T-helper 17 cell (primary cell): ENCODE measurements at places on chromosomes 13 and 19.

- no peak for DNase-seq
Measured at GRCh38 chr19:14510311-14511228, 7.6 kb downstream of the DNAJB1 start.

- DNase-seq = no peak
Measured at GRCh38 chr19:9901642-9902041, 34.7 kb downstream of the OLFM2 start.

GRCh38 chr13:43232873-43233265 is 209.5 kb downstream of the DNAJC15 start:
- DNase-seq = no peak

GRCh38 chr19:32396046-32396652 is 9.4 kb upstream of the DPY19L3 start:
- DNase-seq = no peak

DNA sequence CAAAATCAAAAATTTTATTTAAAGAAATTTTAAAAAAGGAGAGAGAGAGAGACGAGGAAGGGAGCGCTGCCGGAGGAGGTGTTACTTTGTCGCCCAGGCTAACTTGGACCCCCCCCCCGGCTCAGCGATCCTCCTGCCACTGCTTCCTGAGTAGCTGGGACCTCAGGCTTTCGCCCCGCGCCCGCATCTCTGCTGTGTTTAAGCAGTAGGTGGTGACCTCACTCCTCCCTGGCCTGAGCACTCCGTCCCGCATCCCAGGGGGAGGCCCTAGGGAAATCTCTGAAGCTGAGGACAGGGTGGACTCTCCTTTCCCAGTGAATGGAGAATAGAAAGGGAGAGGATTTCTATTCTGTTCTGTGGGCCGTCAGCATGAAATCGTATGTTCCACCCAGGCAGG is 485 bp upstream of the ZNF845 start:
- no peak for DNase-seq

GRCh38 chr13:33547035-33547434 is 261.5 kb upstream of the STARD13 start:
- no peak for DNase-seq

DNA sequence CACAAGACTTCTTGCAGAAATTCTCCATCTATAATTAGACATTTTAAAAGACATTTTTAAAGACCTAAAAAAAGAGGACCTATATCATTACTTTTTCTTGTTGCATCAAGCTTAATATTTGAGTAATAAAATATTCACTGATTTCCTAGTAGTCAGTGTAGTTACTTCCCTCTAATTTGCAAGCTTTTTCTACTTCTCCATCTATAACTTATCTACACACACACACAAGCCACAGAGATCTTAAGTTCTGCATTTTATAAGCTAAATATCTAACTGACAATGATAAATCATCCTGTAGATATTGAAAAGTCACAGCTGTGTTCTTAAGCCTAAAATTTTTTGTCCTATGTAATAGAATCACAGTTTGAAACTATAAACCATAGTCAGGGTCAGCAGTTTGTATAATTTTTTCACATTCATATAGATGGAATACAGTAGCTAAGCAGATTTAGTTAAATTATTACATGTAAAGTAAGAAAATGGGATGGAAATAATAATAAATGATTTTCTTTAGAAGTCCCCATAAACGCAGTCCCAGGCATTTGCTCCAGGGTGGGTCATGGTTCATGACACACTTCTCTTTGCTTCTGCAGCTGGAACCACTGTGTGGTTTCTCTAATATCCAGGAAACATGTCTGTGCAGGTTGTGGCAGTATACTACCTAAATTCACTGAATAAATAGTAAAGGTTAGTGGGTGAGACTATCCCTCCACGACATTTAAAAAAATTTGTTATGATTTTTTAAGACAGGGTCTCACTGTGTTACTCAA is 60.2 kb downstream of the ESD start:
- no peak for DNase-seq

DNA sequence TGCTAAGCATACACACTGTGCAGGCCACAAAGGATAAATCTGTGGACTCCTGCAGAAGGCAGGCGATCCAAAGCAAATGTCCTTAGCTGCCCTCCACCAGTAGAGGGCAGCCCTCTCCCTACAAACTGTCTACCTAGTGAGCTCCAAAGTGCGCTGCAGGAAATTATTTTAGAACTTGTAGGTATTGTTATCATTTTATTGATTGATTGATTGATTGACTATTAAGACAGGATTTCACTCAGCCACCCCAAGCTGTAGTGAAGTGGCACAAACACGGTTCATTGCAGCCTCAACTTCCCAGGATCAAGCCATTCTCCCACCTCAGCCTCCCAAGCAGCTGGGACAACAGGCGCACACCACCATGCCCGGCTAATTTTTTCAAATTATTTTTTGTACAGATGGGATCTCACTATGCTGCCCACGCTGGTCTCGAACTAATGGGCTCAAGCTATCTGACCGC is 37.3 kb downstream of the RNF6 start:
- peak; percentile 59 for DNase-seq

DNA sequence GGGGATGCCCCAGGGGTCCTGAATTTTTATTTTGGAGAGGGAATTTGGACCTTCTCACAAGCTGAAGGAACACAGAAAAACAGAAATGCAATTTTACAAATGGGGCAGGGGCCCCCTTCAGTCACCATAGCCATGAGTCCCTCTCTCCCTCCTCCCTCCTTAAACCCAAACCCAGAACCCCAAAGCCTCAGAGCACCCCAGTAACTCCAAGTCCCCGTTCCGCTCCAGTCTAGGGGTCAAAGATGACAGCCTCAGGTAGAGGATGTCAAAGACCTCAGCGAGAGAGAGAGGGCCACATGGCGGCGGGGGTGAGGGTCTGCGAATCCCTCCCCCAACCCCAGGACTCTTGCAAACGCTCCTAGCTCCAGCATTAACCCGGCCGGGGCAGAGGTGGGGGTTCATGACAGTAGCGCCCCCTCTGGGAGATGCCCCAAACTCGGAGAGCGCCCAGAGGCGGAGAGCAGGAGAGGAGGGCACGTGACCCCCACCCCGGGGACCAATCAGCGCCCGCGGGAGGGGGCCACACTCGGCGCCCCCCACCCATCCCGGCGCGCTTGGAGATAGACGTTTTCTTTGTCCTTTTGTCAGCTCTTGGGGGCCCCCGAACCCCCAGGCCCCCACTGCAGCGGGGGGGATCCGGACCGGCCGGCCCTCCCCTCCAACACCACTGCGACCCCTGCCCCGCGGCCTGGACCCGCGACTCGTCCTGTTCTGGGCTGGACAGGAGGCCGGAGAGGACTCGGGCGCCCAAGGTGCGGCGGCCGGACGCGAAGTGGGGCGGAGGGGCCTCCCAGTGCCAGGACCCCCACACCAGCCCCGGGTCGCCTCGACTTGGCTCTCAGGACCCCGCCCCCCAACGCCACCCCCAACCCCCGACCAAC is 20.8 kb upstream of the SEMA6B start:
- DNase-seq = no peak

DNA sequence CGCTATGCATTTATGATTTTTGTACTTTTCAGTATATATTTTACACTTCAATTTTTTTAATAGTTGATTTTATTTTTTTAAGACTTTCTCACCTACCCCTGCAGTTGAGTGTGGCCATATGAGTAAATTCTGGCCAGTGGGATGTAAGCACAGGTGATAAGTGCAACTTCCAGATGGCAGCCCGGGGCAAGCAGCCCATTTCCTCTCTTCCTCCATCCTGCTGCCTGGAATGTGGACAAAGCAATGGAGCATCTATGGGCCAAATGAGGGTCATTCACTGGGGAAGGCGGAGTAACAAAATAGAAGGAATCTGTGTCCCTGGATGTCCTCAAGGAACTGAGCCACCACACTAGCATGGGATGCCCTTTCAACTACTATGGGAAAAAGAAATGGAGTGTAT is 12.3 kb downstream of the RFXAP start:
- no peak for DNase-seq

DNA sequence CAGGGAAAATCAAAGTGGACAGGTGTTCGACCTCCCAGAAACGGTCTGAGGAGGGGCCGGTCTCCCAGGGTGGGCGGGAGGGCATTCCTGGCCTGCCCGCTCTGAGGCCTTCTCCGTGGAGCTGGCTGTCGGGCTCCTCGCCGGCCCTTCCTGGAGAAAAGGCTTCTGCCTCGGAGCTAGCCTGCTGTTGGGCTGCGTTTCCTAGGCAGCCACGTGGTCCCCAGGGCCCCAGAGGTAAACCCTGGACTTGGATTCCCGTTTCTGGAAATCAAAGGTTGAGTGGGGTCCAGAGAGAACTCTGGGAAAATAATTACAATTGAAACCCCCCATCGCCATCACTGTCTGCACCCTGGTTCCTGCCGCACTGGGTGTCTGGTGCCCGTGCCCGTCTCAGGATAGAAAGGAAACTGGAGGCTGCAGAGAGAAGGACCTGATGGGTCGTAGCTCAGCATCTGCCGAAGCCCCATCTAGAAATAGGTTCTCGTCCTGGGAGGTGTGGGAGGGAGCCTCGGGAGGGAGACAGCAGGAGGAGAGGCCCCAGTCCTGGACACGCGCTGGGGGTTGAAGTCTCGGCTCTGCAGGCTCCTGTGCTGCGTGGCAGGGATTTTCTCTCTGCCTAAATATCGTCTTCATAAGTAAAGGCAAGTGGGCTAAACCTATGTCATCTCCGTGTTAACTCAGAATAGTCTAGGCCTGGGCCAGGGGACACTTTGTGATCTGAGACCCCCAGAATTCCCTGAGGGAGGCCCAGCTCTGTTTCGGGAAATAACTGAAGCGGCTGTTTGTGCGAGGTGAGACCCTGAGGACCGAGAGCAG is 7.7 kb upstream of the PROZ start:
- DNase-seq = no peak

GRCh38 chr13:33636955-33637670 is 180.8 kb upstream of the RFC3 start:
- no peak for DNase-seq

DNA sequence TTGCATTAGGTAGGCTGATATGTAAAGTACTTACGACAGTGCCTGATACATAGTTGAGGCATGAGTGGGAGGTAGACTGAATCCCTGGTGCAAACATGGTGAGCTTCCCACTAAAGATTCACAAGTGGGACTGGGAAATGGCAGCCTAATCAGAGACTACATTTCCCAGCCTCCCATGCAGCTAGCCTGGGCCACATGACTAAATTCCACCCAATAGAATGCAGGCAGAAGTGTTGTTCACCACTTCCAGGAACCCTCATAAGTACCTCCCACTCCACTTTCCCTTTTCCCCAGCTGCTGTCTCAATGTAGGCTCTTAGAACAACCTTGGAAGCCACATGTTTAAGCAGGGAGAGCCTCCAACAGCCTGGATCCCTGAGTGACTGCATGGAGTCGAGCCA is 104.9 kb downstream of the CACNA1A start:
- DNase-seq = no peak

DNA sequence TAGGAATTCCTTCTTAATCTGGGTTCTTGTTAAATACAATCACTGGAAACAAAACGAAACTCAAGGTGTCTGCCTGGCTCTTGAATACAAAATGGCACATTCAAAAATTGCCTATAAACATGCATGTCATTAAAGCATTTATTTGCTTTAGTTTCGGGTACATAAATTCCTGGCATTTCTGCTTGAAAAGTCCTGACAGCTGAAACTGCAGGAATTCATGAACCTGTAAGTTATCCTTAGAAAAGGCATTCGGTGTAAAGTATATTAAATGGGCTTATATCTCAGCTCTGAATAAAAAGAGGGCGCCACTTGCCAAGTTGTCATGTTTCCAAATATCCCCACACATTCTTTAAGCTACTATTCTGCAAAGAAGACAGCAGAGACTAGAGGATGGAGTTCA is 32.9 kb downstream of the RXFP2 start:
- no peak for DNase-seq

DNA sequence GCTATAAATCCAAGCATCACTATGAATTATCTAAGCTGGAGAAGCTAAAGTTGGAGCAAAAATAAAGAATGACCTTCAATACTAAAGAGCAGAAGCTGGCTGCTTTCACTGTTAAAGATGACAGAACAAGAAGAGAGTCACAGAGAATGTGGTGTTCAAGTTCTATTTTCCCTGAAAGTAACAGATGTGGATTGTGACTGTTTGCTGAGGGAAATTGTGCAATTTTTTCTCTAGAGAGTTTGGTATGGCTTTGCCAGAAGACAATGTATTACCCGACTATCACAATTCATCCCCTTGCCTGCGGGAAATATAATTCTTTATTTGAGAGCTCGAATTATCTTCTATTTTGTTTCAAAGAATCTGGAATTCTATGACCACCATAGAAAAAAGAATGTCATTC is 83.1 kb downstream of the TNFSF13B start:
- DNase-seq = no peak

- DNase-seq = no peak
Measured at GRCh38 chr19:40754611-40755247, 3.7 kb downstream of the SNRPA start.

GRCh38 chr13:95357875-95358274 is 56.6 kb upstream of the ABCC4 start:
- DNase-seq = no peak

GRCh38 chr13:58579468-58579867 is 947.9 kb downstream of the PCDH17 start:
- DNase-seq = no peak

DNA sequence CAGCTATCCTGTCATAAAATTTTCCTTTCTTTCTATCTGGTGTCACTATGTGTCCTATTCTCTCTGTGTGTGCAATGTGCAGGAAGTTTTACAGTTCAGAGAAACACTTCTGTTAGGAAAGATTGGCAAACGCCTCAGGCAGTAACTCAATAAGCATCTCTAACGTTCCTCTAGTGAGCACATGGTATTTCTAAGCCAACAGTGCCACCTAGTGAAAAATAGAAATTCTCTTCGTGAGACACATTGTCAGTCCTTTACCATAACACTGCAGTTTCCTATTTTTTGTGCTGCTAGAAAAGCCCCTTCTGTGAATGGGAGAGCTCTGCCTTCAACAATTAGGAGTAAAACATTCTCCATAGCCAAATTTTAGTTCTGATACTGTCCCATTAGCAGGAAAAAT is 50.7 kb downstream of the ZNF723 start:
- DNase-seq = no peak

DNA sequence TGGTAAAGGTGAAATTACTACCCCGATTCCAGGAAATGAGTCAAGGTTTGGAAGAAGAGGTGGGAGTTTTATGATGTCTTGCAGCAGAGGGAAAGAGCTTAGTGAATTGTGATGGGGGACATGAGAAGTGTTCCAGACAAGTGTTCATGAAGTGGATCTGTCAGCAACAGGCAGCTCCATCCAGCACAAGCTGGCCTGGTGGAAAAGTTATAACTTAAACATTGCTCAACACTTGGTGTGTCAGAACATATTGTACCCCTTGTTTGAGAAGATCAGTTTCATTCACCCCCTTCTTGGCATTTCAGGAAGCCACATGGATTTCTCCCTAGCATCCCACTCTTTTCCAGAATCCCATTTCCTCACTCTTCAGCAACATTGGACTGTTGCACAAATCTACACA is 222.0 kb downstream of the B3GLCT start:
- DNase-seq = no peak

- no peak for DNase-seq
Measured at GRCh38 chr19:51352783-51353360, 10.9 kb upstream of the VSIG10L start.

GRCh38 chr13:32791545-32792172 is 205.4 kb downstream of the PDS5B start:
- DNase-seq = no peak

- DNase-seq = no peak
Measured at GRCh38 chr19:49701271-49701786, 10.4 kb downstream of the CPT1C start.

- no peak for DNase-seq
Measured at GRCh38 chr13:107882708-107883560, 332.4 kb downstream of the LIG4 start.
